ENCODE measurements at places on chromosomes 3 and 15.

DNA sequence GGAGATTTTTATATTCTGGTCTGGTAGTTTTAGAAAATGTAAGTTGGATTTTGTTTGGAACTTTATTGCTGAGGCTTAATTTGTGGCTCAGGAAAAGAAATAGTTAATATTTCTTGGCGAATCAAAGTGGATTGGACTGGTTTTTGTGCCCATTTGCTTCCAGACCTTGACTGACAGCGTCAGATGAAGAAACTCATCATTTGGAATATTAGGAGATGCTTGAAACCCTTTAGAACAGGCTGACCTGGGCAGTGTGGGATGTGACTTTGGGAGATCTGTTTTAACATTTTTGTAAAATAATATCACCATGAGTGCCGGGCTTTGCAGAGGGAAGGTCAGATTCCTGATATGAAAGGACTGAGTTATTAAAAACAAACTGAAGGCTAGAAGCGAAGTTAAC is 83.0 kb downstream of the AAGAB start:
- no peak for DNase-seq

- DNase-seq: no peak
These were observed 113.1 kb downstream of the POLR2M start for GRCh38 chr15:57819646-57820045.

DNA sequence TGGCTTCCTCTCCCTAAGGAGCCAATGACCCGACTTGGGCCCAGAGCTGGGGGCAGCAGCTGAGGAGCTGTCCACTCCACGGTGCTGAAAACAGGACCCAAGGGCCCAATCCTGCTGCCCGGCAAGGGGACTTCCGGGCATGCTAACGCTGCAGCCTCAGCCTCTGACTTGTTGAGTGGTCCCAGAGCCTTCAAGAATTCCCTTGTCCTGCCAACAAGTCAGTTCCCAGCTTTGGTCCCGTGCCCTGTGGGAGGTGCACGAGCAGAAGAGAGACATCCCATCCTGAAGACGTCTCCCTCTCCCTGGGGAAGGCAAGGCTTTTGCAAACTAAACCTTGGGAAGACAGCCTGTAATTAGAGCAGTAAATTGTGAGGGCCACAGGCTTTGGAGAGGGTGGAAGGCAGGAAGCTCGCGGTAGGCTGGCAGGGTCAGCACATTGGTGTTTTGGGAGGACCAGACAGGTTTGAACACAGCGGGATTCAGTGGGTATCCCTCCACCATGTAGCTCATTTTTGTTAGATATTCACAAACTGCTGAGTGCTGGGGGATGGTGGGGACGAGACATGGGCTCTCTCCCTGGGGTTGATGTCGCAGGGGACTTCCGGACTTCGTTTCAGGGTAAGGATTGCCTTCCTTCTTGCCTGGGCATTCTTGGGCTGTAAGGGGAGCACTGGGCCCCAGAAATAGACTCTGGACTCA is 29.8 kb upstream of the PRR23E start:
- DNase-seq: no peak

DNA sequence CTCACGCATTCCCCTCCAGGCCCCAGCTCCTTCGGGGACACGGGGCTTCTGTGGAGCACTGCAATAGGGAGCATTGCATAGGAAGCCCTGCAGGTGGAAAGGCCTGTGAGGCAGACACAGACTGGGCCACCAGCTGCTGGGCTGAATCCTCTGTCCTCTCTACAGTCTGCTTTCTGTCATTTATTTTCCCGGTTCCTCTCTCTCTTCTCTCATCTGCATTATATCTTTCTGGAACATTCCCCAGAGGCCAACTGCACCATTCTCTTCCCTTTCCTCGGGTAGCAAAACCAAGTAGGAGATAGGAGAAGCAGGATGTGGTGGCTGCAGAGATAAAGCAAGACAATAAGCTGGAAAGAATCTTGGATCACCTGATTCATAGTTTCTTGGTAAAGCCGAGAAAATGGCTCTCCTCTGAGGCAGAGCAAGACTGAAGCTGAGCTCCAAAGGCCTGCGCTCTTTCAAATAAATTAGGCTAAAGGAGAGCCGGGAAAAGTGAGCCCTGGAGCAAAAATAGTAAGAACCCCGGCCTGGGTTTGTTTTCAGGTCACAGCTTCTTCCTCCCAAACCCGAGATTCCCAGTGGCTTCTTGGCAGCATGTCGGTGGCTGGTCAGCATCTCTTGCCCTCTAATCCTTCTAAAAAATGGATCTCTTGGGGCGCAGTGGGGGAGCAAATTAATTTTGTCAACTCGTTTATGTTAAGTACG is 5.3 kb downstream of the TM4SF4 start:
- DNase-seq: no peak
